ENCODE measurements at places on chromosomes 11 and 22.

DNA sequence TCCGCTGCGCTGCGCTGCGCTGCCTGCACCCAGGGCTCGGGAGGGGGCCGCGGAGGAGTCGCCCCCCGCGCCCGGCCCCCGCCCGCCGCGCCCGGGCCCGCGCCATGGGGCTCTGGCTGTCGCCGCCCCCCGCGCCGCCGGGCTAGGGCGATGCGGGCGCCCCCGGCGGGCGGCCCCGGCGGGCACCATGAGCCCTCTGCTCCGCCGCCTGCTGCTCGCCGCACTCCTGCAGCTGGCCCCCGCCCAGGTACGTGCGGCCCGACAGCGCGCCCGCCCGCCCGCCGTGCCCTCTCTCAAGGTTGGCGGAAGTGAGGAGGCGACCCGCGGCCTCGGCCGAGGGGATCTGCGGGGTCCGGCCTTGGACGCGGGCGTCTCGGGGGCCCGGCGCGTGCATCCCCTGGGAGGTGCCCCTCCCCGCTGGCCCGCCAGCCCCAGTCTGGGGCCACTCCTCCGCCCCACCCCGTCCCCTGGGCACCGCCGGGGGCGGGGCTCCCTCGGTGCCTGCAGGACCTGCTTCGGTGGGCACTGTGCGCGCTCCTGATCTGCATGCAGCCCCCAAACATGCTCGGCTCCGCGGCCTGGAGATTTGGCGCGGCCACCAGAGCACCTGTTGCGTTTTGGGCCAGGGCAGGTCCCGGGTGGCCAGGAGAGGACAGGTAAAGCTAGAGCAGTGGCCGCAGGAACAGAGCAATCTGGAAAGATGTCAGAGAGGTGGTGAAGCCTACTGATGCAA, 429 bp downstream of the VEGFB start:
- ATAC-seq = peak; percentile 61

- no peak for ATAC-seq
These were observed 95.0 kb downstream of the PDHX start for GRCh38 chr11:35011389-35011788.

- ATAC-seq = no peak
These were observed 8.2 kb downstream of the C11orf24 start for GRCh38 chr11:68263444-68264035.

- ATAC-seq = no peak
These were observed 31.9 kb upstream of the TLCD5 start for GRCh38 chr11:120293038-120293800.

DNA sequence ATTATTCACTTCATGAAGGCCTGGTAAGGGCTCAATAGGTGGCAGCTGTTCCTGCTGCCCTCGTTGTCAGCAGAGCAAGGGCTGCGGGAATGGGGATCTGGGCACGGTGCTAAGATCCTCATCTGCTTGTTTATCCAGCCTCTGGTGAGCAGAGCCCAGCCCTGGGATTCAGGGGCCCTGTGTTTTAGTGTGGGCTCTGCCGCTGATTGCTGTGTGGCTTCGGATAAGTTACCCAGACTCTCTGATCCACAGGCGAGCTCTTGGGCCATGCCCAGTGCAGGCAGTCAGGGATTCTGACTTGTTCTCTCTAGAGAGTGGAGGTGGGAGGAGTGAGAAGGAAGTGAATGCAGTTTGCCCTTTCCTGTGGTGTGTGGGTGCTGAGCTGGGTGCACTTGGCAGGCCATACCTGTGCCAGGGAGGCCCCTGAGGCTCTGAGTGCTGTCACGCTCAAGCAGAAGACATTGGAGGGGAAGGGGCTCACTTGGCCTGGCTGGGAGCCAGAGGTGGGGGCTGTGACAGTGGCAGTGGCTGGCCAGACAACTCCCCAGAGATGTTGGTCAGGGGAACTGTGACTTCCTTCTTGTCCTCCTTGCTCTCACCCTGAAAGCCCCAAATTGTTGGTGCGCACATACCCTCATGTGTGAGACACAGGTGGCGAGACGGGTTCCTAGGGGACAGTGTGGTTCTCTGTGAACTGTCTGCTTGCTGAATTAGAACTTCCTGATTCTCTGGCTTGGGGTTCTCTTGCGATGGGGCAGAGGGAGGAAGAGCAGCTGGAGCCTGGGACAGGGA, 43.7 kb downstream of the CD82 start:
- peak; percentile 44 for ATAC-seq

GRCh38 chr11:65854852-65855837, 2.8 kb downstream of the CFL1 start:
- no peak for ATAC-seq

- ATAC-seq = no peak
These were observed 2.9 kb downstream of the SRPRA start for GRCh38 chr11:126265811-126266210.

DNA sequence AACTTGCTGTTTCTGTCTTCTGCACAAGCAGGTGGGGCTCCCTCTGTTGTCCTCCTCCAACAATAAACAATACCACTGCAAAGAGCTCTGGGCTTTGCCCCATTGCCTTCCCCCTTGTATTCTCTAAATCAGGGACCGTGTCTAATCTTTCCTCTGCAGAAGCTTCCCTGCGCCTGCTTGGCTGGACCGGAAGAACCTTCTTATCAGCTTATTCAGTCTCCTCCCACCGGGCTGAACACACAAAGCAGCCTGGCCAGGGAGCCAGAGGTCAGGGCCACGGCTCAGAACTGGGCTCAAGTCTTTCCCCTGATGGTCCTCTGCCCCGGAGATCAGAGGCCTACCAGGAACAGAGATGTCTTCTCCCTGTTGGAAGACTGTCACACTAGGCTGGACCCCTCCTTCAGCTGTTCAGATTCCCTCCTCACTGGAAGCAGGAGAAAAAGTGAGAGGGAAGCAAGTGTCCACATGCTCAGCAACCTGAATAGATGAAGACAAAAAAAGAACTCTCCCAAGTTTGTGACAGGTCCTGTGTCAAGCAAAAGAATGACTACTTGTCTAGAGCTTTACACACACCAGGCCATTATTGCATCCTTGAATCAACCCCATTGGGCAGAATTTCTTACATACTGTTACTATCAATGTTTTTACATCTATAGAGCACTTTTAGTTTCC, 63.7 kb downstream of the RAB30 start:
- ATAC-seq = no peak

DNA sequence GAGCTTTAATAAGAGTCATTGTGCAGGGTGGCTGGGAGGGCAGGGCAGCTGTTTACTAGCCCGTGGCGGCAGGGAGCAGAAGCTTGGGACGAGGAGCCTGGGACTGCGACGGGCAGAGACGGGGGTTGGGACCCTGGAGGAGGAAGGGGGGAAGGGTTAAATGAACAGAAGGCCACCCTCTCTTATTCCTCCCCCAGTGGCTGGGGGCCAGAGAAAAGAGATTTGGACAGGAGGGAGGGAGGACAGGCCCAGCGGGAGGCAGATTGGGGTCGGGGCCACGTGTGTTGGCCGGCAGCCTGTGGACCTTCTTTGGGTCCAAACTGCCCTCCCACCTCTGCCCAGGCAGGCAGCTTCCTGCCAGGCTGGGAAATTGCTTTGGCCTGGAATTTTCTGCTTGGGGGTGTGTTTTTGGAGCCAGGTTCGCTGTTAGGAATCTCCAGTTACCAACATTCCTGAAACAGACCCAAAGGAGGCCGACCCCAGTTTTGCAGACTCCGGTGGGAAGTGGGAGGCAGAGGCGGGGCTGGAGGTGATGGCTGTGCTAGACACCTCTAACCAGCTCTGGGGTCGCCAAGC, 50.2 kb downstream of the APOL3 start:
- no peak for ATAC-seq

DNA sequence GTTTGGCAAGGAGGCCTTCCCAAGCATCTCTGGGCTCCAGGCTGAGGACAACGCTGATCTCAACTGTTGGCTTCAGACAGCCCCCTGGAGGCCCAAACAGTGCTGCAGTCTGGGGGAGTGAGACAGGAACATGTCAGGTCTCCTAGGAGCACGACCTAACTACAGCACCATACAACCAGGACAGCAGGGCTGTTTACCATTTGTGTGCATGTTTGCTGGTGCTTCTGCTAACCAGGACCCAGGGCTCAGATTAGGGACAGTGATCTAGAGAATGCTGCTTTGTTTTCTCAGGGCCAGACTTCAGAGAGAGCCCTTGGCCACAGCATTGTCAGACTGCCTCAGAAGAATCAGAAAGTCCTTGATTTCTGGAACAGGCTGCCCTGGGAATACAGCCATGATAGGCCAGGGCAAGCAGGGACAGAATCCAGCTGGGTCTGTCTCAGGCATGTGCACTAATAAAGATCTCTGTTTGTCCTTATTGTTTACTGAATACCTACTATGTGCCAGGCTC, 126.5 kb downstream of the VPREB1 start:
- ATAC-seq = no peak

DNA sequence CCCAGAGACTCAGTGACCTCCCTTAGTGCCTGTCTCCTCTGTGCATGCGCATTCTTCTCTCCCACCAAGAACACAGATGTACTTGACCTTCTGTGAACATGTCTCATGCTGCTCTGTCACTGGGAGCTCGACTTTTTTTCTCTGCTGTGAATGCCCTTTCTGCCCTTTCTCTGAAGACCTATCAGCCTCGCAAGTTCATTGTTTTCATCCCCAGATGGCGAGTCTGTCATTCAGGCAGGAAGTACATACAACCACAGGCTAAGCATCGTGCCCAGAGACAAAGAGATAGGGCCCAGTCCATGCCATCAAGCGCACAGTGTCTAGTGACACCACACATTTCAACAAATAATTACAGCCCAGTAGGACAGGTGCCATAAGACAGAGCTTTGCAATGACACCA, 50.4 kb upstream of the RAB1B start:
- no peak for ATAC-seq

DNA sequence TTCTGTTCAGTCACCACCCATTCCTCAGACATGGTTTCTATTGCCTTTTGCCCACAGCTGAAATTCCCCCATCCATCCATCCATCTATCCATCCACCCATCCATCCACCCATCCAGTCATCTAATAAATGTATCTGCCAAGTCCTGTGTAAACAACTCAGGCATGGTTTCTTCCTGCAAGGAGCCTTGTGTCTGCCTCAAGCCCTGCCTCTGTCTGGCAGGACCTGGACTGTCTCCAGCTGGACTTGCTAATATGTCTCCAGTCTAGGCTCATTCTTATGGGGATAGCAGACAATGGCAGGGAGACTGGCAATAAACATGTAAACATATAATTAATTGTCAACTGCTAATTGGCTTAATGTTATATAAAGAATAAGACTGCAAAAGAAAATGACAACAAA, 64.7 kb upstream of the AMPD3 start:
- no peak for ATAC-seq

DNA sequence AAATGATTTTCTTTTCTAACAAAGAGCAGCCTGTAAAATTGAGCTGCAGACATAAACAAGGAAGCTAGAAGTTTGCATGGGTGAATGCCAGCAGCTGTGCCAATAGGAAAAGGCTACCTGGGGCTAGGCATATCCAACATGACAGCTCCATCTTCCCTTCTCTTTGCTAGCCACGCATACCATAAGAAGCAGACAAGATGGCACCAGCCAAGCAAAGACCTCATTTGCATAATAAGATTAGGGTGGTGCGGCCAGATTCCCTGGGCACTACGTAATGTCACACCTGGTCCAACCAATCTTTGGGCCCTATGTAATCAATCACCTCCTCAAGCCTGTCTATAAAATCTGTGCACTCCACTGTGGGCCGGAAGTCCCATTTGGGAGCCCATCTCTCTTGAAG, 108.3 kb downstream of the SWAP70 start:
- no peak for ATAC-seq

- no peak for ATAC-seq
These were observed 6.7 kb downstream of the ARAP1 start for GRCh38 chr11:72745511-72745910.

GRCh38 chr11:59283311-59283710, 70.6 kb upstream of the MPEG1 start:
- ATAC-seq = no peak

DNA sequence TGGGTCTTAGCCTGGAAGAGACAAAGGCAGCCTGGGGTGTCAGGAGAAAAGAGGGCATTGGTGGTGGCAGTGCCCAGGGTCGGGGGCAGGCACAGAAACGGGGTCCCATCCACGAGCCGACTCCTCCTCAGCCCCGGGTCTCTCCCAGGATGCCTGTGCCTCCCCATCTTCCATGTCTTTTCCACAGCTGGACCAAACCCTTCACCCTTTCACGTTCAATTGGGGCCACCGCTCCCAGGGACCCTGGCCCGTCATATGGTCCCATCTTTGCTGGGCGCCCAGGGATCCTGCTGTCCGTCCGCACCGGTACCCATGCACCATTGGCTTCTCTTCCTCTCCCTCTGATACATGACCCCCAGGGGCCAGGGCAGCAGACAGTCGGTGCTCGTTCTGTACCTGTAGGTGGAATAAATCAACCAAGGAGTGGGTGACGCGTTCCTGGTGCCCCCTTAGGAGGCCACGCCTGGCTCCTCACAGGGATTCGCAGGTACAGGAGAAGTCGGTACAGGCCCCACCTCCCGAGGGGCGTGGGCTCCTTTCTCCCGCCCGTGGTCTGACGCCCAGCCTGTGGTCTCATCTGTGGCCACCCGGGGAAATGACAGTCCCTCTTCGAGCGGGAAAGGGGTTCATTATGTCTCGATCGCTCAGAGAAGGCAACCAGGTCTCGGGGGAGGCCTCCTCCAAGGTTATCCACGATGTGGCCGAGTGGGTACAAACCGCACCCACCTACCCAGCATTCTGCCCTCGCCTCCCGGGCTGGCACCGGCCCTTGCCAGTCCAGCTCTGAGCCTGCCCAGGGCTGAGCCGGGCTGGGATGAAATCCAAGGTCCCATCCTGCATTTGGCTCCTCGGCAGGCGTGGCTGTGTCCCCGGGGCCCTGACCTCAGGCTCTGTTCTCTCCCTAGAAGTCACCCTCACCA, 1493.6 kb downstream of the BRD1 start:
- no peak for ATAC-seq

DNA sequence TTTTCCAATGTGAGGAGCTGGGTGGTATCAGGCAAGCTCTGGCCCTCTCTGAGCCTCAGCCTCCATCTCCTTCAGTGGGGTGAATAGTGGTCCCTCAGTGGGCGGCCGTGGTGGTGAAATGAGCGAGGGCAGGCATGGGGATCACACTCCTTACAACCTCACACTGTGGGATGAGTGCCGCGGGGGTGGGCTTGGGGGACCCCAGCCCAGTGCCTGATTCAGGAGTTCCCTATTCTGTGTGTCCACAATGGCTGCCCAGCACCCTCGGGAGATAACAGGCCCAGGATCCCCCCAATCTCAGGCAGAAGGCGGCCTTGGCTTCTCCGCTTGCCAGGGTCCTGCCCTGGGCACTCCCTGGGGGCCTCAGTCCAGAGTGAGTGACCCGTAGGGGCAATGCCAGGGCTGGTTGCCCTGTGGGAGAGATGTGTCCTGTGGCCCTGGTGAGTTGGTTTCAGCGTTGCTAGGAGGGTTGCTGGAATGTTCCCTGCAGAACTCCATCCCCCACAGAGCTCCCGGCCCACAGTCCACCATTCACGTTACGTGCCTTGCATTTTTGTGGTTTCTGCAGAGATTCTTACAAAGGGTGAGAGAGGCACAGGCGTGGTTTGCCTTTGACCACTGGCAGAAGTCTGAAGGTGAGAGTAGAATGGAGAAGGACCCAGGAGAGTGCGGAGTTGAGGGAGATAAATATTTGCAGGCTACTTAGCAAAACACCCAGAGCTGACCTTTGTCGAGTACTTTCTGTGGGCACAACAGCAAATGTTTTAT, 2.9 kb downstream of the ALDH3B1 start:
- ATAC-seq = no peak

GRCh38 chr11:11416917-11417316, 63.9 kb upstream of the CSNK2A3 start:
- ATAC-seq = no peak
